GM04504 (cell line): ENCODE measurements at places on chromosomes 6 and 20.

DNA sequence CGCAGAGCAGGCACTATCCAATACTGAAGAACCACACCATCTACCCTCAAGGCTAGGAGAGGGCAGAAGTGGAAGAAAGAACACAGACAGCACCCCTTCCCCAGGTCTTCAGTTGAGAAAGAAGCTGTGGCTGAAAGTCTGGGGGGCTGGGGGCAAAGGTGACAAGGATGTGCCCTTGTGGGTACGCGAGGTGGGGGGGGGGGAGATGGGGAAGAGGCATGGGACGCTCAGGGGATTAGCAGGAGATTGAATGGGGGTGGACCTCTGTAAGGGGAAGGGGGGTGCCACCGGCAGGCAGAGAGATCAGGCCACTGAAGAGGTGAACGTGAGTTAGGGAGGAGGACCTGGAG, 1.1 kb downstream of the B4GALT5 start:
- DNase-seq: no peak

GRCh38 chr6:137776256-137776655, 90.8 kb upstream of the TNFAIP3 start:
- no peak for DNase-seq

DNA sequence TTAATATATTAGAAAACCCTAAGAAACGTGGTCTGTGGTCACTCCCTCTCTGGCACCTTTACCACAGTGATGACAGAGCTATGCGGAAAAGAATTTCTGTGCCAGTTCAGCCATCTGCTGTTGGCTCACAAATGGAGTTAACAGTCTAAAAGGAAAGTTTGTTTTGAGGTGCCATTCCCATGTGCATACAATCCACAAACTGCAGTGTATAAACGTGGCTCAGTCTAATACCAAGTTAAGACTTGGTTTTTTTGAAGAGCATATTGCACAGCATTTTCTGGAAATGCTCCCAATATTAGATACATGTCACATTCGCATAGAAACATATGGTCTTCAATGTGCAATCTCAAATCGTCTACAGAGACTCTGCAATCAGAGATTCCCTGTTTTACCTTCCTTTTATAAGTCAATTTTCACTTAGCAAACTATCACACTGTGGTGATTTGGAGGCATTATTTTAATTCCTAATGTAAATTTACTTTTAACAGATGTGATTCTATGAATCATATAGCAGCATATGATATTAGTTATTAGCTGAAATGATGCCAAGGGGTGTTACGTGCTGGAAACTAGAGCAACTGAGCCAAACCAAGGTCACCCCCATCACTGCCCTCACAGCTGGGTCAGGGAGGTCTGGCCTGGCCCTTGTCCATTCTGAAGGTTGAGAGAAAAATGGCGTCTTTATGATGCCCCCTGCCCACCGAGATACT, 383.5 kb downstream of the PRKN start:
- DNase-seq: no peak

- DNase-seq: peak; percentile 47
Measured at GRCh38 chr20:5215672-5216304, 89.0 kb downstream of the CDS2 start.

DNA sequence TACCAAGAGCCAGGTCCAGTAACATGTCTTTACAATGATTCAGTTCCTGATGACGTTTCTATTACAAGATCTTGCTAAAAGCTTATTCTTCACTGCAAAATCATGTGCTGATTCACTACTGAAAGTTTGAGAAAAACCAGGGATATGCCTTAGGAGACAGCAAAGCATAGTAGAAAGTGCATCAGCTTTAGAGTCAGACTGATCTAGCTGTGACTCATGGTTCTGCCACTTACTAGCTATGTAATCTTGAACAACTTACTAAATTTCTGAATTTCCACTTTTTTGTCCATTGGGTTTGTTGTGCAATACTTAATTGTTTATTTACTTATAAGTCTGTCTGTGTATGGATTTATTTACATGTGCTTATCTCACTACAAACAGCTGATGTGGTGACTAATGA, 198.5 kb upstream of the RSPO3 start:
- peak; percentile 76 for DNase-seq

- peak; percentile 73 for DNase-seq
Measured at GRCh38 chr6:20696676-20697075, 162.4 kb downstream of the CDKAL1 start.

DNA sequence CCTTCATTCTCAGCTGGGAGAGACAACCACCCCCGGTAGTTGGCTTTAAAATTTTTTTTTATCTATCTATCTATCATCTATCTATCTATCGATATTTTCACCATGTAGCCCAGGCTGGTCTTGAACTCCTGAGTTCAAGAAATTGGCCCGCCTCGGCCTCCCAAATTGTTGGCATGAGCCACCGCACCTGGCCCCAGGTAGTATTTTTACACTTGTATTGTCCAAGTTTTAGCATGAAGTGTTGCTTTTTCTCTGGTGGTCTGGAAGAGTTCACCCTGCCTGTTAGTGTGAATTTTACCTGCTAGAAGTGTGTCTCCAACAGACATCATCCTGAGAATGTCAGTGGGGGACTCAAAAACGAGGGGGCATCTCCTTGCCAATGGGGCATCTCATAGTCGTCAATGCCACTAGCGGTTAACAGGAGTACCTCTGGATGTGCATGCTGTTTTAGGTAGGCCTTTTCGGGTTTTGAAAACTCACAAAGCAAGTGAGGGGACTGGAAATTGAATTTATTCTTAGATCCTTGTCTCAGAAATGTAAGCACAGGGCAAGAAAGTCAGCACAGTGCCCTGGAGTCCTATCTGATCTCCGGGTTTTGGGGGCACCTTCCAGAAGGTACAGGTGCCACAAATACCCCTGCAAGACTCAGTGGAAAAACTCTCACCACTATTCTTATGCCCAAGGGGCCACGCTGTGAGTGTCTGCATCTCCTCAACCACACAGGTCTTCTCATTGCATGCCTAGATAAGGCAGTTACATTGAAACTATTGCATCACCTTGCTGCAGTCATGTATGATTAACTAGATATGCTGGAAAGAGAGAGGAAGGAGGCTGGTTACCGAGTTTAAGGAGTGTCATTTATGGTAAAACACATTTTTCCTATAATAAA, 37.1 kb downstream of the TNFAIP3 start:
- DNase-seq: no peak

- no peak for DNase-seq
Measured at GRCh38 chr20:997016-997415, 5.1 kb downstream of the RSPO4 start.

DNA sequence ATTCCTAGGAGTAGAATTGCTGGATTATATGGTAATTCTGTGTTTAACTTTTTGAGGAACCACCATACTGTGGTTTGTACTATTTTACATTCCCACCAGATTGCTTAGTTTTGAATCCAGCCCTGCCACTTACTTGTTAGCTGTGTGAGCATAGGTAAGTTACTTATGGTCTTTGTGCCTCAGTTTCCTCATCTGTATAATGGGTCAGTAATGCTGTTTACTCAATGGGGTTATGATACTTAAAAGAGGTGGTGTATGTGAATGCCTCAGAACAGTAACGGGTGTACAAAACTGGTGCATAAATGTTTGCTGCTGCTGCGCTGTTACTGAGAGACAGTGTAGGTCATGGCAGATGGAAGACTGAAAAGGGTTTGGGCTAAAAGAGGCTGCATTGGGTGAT, 239.3 kb downstream of the NRN1 start:
- DNase-seq: no peak

DNA sequence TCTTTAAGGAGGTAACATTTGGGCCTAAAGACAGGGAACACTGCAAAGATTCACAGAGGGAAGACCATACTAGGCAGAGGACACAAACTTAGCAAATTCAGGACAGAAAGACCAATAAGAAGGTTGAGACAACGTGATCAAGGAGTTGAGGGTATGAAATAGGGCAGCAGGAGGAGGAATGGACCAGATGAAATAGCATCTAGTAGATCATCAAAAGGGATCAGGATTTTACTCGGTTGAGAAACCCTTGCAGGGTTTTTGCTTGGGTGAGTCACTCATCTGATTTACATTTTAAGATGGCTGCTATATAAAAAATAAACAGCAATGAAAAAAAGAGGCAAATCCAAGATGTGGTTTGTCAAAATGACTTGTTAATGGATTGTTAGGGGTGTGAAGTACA, 4.7 kb downstream of the BCLAF1 start:
- peak; percentile 18 for DNase-seq
